ENCODE measurements at places on chromosomes 3 and 15. TPM values are rescaled to one million over a fixed set of nuclear protein-coding genes. Genes with fewer than 3 reads are reported as not detected.

DNA sequence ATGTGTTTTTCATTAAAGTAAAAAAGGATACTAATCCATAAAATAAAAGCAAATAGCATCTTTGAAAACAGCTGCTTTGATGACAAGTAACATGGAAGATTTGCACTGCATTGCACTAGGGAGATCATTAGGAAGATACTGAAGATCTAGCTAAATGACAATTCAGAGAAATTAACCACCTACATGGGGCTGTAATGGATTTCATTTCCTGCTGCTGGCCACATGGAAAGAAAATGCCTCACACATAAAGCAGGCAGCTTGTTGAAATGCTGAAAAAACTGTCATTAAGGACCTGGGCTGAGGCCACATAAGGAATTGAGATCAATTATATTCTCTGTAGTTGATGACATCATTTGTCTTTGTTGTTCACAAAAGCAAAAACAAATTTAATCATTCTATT lies 94.1 kb downstream of the PYDC2 start:
- no peaks in the 10 kb centered on the region for H3K4me1 ChIP-seq
- no peak overlapping the region for H3K4me3 ChIP-seq
- DNase-seq = no peak
- no peak overlapping the region for H3K27ac ChIP-seq
- H3K36me3 ChIP-seq = no peaks in the 10 kb centered on the region
- H3K27me3 ChIP-seq = no peaks in the 10 kb centered on the region

DNA sequence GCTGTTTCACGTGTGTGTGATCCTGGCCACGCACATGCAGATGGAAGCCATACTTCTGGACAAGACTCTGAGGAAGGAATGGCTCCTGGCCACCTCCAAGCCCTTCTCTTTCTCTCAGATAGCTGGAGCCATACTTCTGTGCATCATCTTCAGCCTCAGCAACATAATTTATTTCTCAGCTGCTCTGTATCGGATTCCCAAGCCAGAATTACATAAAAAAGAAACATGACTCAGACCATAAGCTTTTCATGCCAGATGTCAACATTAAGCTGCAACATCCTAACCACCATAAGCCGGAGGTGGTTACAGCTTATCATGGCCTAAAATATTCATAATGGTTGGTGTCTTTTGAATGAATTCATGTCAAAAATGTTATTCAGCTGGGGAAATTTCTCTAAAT lies 10.6 kb upstream of the KIF23 start:
- peak; percentile 41 for DNase-seq
- peaks cover 3% of the 10 kb centered on the region for H3K36me3 ChIP-seq
- no peaks in the 10 kb centered on the region for H3K4me1 ChIP-seq
- no peak overlapping the region for H3K4me3 ChIP-seq
- no peaks in the 10 kb centered on the region for H3K27me3 ChIP-seq
- no peak overlapping the region for H3K27ac ChIP-seq

- H3K36me3 ChIP-seq = no peaks in the 10 kb centered on the region
- H3K27me3 ChIP-seq = no peaks in the 10 kb centered on the region
These were observed 901 bp downstream of the ALCAM start for GRCh38 chr3:105367406-105368213.

GRCh38 chr3:57006179-57006657 lies 54.2 kb upstream of the SPATA12 start:
- no peaks in the 10 kb centered on the region for H3K27me3 ChIP-seq
- peak; percentile 26 for DNase-seq
- peaks cover 30% of the 10 kb centered on the region for H3K4me1 ChIP-seq
- no peaks in the 10 kb centered on the region for H3K36me3 ChIP-seq
- no peak overlapping the region for H3K4me3 ChIP-seq

DNA sequence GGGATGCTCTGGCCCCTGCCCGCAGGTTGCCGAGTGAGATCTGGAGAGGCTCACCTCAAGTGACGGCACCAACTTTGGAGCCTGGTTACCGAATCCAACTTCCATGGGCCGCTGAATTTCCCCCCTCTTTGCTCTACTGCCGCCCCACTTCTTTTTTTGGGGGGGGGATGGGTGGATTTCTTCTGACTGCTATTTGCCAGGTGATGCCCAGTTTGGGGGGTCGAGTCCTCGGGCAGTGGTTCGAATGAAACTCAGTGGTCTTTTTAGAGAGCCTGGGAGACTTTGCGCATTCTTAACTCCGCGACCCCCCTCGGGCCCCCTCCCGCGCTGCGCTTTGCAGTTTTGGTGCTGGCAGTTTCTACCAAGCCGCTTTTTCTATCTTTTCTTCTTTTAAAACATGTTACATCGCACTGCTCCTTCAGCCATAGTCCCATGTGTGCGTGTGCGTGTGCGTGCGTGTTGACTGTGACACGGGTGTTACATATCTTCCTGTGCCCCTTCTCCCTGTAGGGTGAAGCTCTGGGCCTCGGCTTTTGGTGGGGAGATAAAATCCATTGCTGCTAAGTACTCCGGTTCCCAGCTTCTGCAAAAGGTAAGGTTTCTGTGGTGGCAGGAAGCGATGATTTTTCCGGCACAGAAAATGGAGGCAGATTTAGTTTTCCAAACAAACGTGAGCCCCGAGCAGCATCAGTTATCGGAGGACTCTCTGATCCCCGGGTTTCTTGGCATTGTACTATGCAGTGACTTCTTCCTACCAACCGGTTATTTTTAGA lies 837 bp downstream of the CACNA2D3 start:
- DNase-seq = no peak
- no peak overlapping the region for H3K4me3 ChIP-seq
- no peaks in the 10 kb centered on the region for H3K4me1 ChIP-seq

GRCh38 chr15:76310475-76311099 lies 682 bp downstream of the ETFA start:
- H3K27me3 ChIP-seq = no peaks in the 10 kb centered on the region
- H3K4me1 ChIP-seq = peaks cover 45% of the 10 kb centered on the region
- H3K27ac ChIP-seq = peak overlapping the region; percentile 96
- peak; percentile 3 for DNase-seq
- H3K4me3 ChIP-seq = peak overlapping the region; percentile 83

- no peak overlapping the region for H3K4me3 ChIP-seq
- no peaks in the 10 kb centered on the region for H3K4me1 ChIP-seq
- DNase-seq = no peak
- no peak overlapping the region for H3K27ac ChIP-seq
- no peaks in the 10 kb centered on the region for H3K36me3 ChIP-seq
- no peaks in the 10 kb centered on the region for H3K27me3 ChIP-seq
These were observed 87.7 kb upstream of the ALDH1L1 start for GRCh38 chr3:126267976-126268615.

- H3K27ac ChIP-seq = no peak overlapping the region
- peaks cover 3% of the 10 kb centered on the region for H3K36me3 ChIP-seq
- H3K27me3 ChIP-seq = no peaks in the 10 kb centered on the region
- peaks cover 9% of the 10 kb centered on the region for H3K4me1 ChIP-seq
- no peak overlapping the region for H3K4me3 ChIP-seq
- peak; percentile 30 for DNase-seq
These were observed 121.5 kb upstream of the FGF7 start for GRCh38 chr15:49301562-49301961.

GRCh38 chr3:39449796-39450195 lies 17.7 kb upstream of the MOBP start:
- no peak for DNase-seq
- H3K36me3 ChIP-seq = no peaks in the 10 kb centered on the region
- no peak overlapping the region for H3K27ac ChIP-seq
- H3K4me3 ChIP-seq = no peak overlapping the region
- H3K4me1 ChIP-seq = peaks cover 7% of the 10 kb centered on the region

GRCh38 chr15:69653306-69653705 lies 200.7 kb downstream of the RPLP1 start:
- no peak for DNase-seq
- H3K27me3 ChIP-seq = peaks cover 19% of the 10 kb centered on the region
- no peaks in the 10 kb centered on the region for H3K36me3 ChIP-seq
- no peaks in the 10 kb centered on the region for H3K4me1 ChIP-seq

The RNU5B-1 gene
- not detected for total RNA-seq

The RAD51 gene
- 17.3 TPM for total RNA-seq

The DGKG gene
- total RNA-seq = 2.5 TPM
